ENCODE measurements at places on chromosomes 12 and 14.

- no peak for DNase-seq
Observed at GRCh38 chr12:47214771-47215170, 135.0 kb upstream of the AMIGO2 start.

GRCh38 chr12:67741270-67741669, 92.7 kb downstream of the DYRK2 start:
- DNase-seq, result no peak

- DNase-seq, result no peak
Observed at GRCh38 chr14:99686557-99687283, 2.6 kb downstream of the CYP46A1 start.

- DNase-seq, result no peak
Observed at GRCh38 chr12:94165138-94165537, 16.8 kb downstream of the PLXNC1 start.

- no peak for DNase-seq
Observed at GRCh38 chr14:45721472-45721871, 468.5 kb upstream of the MIS18BP1 start.

DNA sequence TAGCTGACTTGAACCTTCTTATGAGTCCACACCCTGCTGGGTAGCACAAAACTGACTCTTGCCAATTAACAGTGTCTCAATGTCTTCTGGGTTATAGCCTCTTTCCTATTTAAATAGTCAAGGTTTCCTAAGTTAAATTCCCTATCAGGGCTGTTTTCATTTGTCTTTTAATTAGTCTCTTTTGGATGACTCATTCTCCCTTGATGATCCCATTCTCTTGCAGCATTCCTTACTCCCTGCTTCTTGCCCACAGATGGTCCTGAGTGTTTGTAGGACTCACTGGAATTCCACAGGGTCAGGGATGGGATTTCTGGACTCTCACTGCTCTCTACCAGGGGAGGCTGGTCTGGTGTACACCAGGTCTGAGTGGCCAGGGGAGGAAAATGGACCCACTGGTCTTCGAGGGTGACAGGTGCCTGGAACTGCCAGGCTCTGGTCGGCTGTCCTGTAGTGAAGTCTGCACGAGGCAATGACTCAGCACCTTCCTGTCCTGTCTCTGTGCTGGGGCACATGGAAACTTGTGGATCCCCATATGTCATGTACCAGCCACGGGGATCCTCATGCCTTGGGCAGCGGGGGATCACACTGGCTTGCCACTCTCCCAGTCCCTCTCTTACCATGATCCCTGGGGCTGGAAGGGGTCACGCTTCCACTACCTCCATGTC, 236.5 kb upstream of the PELI2 start:
- no peak for DNase-seq

GRCh38 chr14:60657456-60658210, 8.4 kb upstream of the SIX1 start:
- no peak for DNase-seq

DNA sequence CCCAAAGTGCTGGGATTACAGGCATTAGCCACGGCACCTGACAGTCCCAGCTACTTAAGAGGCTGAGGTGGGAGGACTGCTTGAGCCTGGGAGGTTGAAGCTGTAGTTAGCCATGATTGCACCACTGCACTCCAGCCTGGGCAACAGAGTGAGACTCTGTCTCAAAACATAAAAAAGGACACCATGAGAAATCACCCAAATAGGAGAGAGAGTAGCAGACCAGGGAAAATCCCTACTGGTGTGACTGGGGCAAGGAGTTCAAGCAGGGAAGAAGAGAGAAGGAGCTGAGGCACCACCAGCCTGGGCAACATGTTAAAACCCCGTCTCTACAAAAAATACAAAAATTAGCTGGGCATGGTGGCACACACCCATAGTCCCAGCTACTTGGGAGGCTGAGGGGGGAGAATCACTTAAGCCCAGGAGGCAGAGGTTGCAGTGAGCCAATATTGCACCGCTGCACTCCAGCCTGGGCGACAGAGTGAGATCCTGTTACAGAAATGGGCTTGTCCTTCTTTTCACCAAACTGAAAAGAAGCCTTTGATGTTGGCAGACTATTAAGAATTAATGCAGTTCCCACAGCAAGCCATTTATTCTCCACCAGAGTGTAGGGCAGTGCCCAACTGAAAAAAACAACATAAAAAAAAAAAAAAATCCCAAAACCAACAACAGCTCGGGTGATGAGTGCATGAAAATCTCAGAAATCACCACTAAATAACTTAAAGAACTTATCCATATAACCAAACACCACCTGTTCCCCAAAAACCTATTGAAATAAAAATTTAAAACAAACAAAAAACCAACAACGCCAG, 4.5 kb upstream of the SRSF9 start:
- DNase-seq, result no peak

DNA sequence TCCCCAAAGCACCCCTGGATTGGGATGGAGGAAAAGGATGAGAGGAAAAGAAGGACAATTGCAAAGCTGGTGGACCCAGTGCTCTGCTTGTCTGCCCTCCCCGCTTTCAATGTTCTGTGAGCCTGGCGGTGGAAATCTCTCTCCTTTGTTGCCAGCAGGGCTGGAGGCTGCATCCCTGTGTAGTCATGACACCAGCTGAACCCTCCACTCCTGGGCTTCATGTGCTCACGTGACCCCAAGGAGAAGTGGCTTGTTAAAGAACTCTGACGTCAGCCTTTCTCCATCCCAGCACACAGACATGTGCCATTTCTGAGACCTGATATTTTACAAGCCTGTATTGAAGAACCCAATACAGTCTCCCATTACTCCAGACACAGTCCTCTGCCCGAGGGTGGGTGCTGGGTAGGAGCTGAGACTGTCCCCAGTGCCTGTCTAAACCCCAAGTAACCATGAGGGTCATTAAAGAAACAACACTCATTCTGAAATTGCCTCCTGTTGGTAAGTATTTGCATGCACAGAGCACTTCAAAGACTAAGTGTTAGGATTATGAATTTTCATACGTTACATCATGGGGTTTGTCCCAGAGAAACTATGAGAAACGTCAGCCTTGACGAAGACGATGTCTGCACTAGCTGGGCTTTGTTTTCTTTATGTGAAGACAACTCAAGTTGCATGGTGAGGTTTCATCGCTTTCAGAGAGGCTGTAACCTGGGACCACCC, 21.7 kb downstream of the GALNT16 start:
- no peak for DNase-seq

GRCh38 chr14:94466706-94467370, 9.2 kb downstream of the SERPINA9 start:
- no peak for DNase-seq

DNA sequence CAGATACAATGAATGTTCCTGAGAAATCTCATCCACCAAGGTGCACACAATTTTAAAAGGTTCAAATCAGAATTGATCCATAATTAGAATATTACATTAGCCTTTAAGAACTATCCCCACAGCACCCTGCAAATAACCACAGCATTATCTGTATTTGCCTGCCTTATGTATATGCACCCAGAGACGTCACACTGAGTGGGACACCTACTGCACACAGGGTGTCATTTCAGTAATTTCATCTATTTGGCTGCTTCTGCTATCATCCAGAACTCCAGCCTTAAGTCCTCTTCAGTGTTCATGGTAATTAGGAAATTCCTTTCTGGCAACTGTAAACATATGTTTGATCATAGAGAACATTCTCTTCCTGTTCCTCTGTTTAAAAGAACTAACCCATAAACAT, 298.4 kb downstream of the SYT1 start:
- DNase-seq, result no peak

DNA sequence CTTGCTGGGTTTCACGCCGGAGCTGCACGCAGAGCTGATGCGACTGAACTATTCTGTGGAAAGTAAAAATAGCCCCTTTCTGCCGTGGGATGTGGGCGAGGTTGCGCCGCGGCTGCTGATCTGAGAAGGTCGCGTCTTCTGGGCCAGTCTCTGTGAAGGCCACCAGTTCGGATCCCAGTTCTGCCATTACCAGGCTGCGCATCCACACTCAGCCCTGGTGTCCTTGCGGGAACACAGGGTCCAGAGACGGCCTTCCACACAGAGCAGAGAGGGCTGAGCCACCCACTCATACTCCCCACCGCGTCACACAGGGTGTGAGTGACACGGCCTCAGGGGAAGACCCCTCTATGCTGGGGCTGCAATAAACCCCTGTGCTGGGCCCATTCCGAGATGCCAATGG, 13.9 kb downstream of the GALNT9 start:
- no peak for DNase-seq

- no peak for DNase-seq
Observed at GRCh38 chr12:6125310-6125608, 789 bp upstream of the VWF start.

DNA sequence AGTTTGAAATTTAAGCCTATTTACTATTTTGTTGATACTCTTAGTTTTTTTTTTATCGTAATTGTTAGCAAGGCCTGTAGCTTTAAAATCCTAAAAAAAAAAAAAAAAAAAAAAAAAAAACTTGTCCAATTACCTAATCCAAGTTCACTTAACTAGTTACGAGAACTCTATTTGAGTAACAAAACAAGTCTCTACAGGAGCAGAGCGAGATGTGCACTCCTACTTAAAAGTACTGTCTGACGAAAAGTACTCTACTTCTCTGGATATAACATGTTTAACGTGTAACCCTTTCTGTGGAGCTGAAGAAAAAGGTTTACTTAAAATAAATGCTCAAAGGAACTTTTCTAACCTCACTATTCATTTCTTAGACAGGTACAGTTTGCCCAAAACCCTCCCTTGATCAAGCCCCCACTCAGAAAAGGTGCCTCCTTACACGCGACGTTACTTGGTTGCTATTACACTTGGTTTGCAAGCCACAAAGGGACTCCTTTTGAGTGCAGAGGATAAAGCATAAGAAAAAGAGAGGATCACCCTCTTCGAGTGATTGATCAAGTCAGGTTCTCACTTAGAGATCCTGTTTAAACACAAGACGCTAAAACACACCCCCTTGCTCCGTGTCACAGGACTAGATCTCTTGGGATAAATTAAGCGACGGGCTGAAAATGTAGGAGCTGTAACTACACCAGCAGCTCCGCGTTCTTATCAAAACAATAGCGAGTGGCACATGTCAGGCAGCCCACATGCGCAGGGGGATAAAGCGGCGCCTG, 2.2 kb downstream of the BAZ1A start:
- DNase-seq, result peak; percentile 61

DNA sequence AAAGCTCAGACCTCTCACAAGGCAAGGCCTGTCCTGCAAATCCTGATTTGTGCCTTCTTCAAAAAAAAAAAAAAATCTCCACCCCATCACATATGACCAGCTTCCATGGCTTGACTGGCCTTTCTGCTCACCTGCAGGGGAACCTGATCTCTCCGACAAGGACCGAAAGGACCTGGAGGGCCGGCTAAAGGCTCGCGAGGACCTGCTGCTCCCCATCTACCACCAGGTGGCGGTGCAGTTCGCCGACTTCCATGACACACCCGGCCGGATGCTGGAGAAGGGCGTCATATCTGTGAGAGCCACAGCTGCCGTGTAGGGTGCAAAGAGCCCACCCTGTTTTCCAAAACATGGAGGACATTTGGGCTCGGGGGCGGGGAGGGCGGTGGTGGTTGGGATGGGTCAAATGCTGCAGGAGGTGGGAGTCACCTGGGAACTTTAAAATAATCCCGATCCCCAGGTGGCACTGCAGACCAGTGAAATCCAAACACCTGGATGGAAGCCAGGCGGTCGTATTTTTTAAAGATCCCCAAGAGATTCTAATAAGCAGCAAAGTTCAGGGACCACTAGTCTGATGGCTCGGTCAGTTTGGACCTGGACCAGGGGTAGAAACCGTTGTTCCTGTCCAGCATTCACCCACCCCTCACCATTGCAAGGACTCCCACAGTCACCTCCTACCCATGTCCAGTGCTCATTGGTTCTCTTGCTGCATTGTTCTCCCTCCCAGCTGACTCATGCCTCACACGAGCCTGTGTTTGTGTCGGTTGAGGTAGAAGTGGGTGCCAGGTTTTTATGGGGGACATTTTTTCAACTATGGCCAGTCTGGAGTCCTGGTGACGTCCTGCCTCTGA, 44.8 kb downstream of the FOXN4 start:
- no peak for DNase-seq

DNA sequence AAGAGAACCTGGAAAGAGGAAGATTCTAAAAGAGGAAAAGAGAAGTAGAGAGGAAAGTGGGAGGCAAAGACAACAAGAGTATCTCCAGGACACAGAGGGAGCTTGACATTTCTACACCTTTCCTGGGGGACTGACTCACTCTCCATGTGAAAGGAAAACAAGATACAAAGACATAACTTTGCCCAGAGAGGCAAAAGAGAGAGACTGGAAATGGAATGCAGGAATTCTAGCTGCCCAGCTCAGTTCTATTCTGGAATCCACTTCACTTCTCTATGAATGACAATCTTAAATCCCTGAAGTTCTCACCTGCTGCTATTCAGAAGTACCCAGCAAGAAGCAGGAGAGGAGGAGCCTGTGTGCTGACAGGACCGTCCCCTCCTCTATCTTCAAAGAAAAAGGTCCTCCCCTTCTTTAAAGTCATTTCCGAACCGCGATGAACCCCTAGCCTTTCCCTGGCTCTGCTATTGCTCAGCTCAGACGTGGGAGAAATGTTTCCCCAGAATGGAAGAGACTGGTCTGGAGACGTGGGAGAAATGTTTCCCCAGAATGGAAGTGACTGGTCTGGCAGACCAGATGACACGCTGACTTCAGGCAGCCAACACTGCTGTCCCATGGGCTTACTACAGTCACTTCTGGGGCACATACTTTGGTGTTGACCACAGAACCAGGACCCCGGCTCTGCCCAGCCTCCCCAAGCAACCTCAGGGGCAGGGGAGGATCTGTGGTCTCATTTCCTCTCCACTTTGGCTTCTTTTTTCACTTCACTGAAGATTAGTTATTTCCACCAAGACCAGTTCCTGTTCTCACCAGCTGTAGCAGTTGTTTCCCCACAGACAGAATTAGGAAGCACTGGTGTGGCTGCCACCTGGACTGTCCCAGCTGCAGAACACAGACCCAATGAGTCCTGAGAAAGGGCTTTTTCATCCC, 8.3 kb downstream of the FMNL3 start:
- DNase-seq, result no peak

GRCh38 chr14:91649930-91650329, 82.0 kb downstream of the CATSPERB start:
- DNase-seq, result no peak

- peak; percentile 61 for DNase-seq
Observed at GRCh38 chr12:32595251-32595650, 83.8 kb upstream of the DNM1L start.

DNA sequence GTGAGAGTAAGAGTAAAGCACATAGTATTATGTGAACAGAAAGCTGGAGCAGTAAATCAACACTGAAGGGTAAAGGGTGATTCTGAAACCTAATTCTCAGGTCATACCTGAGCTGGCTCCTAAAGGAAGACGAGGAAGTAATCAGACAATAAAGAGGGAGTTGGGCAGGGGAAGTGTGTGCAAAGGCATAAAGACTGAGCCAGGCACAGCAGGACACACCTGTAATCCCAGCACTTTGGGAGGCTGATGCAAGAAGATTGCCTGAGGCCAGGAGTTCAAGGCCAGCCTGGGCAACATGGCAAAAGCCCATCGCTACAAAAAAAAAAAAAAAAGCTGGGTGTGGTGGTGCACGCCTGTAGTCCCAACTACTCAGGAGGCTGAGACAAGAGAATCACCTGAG, 9.6 kb downstream of the ARF3 start:
- DNase-seq, result no peak

GRCh38 chr14:89067293-89067972, 243.0 kb downstream of the TTC8 start:
- DNase-seq, result no peak

GRCh38 chr14:77529213-77529612, 30.6 kb upstream of the ISM2 start:
- no peak for DNase-seq

GRCh38 chr14:83217492-83217891, 1683.8 kb upstream of the SEL1L start:
- DNase-seq, result no peak
